ENCODE measurements at places on chromosomes 4 and X.

GRCh38 chr4:150033901-150034300 lies 44.3 kb upstream of the DCLK2 start:
- no peak for DNase-seq

GRCh38 chrX:30278365-30278764 lies 30.8 kb downstream of the NR0B1 start:
- no peak for DNase-seq

DNA sequence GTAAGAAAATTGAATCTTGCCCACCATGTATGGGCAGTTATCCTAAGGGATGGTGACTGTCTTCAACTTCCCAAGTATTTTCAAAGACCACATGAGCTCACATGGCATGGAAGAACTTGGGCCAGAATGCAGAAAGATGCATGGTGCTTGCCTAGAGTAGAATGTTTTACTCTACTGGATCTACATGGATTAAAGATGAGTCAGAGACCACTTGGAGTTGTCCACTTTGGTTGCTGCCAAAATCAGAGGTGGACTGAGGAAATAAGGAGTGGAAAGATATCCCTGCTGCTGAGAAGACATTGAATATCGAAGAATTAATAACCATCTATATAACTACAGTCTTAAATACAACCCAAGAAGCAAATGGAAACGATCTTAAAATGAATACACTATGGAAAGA lies 498.1 kb downstream of the NLGN4X start:
- DNase-seq = no peak

GRCh38 chr4:89253311-89253710 lies 54.3 kb downstream of the GPRIN3 start:
- no peak for DNase-seq

- DNase-seq = no peak
These were observed 436.2 kb downstream of the FAT4 start for GRCh38 chr4:125750828-125751466.

All from activated T-cell treated with anti-CD3 and anti-CD28 coated beads for 1 hour (primary cell).